CD4-positive, alpha-beta T cell treated with Interleukin-2 at 100 ng/mL for 4 hours (primary cell): ENCODE measurements at places on chromosomes 12 and 14.
A peak's percentile ranks its signal among the peaks of the same experiment; 100 is the strongest.

GRCh38 chr12:26452511-26452910 lies 257.1 kb downstream of the SSPN start:
- no peak for DNase-seq

GRCh38 chr12:114916541-114916940 lies 232.6 kb upstream of the TBX3 start:
- no peak for DNase-seq

- no peak for DNase-seq
Observed at GRCh38 chr12:86683568-86684304, 427.5 kb upstream of the MGAT4C start.

DNA sequence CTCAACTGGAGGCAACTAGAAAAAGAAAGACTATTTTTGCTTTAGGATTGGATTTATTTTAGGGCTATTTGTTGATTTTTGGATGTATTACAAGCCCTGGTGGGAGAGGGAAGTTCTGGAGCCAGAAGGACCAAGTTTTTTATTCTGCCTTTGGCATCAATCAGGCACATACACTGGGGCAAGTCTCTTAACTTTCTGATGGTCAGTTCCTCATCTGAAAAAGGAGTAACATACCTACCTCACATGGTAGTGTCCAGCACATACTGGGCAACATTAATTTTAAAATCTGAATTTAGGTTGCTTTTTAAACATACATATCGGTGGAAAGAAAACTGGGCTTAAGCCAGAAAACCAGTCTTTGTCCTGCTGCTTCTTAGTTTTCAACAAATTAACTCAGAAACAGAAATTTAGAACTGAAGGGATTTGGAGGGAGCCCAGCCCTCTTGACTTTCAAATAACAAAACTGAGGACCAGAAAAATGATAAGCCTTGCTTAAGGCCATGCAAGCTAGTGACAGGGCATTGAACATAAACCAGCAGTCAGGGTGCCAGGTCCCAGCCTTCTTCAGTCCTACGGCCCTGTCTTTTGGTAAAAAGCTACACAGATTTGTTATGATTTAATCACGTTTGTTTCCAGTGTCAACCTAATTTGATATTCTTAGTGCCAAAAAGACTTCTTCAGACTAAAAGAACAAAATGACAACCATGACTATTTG lies 90.2 kb upstream of the SLC38A2 start:
- DNase-seq: no peak

- no peak for DNase-seq
Observed at GRCh38 chr14:71549421-71550050, 382.7 kb upstream of the RGS6 start.

- no peak for DNase-seq
Observed at GRCh38 chr14:96261053-96261452, 5.0 kb downstream of the BDKRB1 start.

GRCh38 chr12:67441736-67442346 lies 172.7 kb downstream of the CAND1 start:
- peak; percentile 79 for DNase-seq

DNA sequence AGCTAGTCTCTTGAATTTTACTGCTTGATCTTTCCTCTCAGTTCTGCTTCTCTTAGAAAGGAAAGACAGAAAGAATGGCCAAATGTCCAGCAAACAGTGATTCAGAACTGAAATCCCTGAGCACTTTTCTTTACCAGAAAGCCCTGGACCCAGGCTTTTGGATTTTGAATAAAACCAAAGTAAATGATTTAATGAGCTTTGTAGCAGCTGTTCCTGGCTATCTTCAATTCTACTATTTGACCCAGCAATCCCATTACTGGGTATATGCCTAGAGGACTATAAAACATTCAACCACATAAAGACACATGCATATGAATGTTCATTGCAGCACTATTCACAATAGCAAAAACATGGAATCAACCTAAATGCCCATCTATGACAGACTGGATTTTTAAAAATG lies 187.2 kb downstream of the PRKD1 start:
- DNase-seq: no peak

GRCh38 chr14:55705651-55706364 lies 125.8 kb downstream of the KTN1 start:
- DNase-seq: no peak

DNA sequence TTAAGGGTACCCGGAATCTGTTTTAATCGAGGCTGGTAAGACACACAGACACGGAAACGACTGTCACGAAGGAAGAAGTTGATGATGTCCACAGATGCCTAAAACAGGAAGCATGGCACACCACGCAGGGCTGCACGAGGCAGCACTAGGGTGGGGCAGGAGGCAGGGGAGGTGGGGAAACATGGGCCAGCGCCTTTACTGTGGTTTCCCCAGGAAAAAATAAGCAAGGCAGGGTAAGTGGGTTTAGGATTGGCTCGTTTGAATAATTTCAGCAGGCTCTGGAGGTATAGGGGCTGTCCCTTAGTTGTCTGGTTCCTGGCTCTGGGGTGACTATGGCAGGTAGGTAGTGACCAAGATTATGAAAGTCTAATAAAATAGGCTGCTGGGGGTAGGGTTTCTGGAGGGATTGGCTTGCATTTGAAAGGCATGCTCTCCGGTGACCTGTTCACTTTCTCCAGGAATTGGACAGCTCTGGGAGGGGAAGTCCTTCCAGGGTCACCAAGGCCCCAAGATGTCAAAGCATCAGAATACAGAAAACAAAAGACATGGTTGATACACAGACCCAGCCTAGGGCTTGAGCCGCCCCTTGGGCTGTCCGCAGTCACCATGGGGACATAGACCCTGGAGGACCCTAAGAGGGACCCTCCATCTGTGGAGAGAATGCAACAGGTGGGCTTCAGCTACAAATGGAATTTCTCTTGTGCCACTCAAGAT lies 35.3 kb downstream of the MAP1LC3B2 start:
- peak; percentile 45 for DNase-seq

DNA sequence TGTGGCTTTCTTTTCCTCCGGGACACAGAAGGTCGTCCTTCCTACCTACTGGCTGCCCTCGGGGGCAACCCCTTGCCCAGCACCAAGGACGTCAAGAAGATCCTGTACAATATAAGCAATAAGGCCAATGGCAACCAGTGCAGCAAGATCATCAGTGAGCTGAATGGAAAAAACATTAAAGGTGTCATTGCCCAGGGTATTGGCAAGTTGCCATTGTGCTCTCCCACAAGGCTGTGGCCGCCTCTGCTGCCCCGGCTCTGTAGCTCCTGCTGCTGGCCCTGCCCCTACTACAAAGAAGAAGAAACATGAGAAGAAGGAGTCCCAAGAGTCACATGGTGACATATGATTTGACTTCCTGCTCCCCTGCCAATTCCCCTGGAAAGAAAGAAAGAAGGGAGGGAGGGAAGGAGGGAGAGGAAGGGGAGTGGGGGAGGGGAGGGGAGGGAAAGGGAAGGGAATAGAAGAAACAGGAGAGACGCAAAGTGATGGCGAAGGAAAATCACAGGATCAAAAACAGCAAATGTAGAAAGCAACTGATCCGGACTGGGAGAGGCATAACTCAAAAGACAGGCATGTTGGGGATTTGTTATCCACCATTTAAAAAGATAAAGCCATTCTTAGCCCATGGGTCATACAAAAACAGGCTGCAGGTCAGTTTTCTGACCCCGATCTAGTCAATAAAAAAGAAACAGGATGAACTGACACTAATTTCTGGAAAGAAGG lies 61.3 kb upstream of the RESF1 start:
- DNase-seq: peak; percentile 51
